ENCODE measurements at places on chromosomes 3 and 15.

GRCh38 chr3:123926396-123926795 lies 34.6 kb downstream of the CCDC14 start:
- no peak for DNase-seq

- DNase-seq: no peak
These were observed 39.9 kb upstream of the ARHGEF26 start for GRCh38 chr3:154081305-154081704.

GRCh38 chr15:85769182-85769900 lies 25.4 kb downstream of the KLHL25 start:
- no peak for DNase-seq

GRCh38 chr3:32398531-32398930 lies 6.9 kb downstream of the CMTM7 start:
- no peak for DNase-seq

- DNase-seq: no peak
These were observed 23.9 kb upstream of the TM4SF1 start for GRCh38 chr3:149401212-149401925.

- no peak for DNase-seq
These were observed 1229.1 kb downstream of the ROBO2 start for GRCh38 chr3:78268716-78269668.

DNA sequence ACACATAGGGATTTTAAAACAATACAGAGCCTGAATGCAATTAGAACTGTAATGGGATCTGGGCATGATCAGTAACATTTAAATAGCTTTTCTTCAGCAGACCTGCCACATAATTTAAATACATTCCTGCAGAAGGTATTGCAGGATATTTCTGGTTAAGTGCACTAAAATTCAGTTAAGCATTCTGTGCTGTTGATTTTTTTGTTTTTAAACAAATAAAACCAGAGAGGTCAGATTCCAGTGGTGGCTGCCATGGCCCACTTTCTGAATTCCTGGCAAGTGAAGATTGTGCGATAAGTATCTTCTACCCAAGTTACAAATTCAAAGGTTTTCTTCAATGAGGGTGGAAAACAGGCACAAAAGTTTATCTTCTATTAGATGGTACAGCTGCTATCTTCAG lies 98.7 kb downstream of the RAP2B start:
- DNase-seq: no peak

DNA sequence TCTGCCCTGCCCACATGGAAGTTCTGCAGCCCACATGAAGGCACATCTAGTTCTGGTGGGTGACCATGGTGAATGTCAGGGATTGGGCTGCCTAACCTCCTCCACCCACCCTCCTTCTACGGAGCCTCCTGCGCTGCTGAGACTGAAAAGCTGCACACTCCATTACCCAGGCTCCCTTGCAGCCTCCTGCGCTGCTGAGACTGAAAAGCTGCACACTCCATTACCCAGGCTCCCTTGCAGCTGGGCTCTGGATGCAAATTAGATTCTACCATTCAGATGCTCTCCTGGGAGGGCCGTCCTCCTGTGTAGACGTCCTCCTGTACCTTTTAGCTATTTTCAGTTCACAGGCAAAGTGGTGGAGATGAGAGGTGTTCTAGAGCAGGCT lies 32.1 kb downstream of the POMGNT2 start:
- no peak for DNase-seq

- DNase-seq: no peak
These were observed 216.1 kb downstream of the ATP8B4 start for GRCh38 chr15:49902685-49903501.

DNA sequence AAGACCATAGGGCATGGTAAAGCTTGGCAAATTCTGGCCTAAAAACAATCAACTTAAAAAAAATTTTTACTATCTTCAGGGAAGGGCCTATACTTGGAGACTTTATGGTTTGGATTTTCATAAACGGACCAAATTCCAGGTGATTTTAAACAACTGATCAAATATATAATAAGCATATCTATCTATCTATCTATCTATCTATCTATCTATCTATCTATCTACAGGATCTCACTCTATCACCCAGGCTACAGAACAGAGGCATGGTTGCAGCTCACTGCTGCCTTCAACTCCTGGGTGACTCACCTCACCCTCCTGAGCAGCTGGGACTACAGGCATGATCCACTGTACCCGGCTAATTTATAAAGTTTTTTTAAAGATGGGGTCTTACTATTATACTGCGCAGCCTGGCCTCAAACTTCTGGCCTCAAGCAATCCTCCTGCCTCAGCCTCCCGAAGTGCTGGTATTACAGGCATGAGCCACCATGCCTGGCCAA lies 6.7 kb downstream of the SPPL2A start:
- DNase-seq: no peak

DNA sequence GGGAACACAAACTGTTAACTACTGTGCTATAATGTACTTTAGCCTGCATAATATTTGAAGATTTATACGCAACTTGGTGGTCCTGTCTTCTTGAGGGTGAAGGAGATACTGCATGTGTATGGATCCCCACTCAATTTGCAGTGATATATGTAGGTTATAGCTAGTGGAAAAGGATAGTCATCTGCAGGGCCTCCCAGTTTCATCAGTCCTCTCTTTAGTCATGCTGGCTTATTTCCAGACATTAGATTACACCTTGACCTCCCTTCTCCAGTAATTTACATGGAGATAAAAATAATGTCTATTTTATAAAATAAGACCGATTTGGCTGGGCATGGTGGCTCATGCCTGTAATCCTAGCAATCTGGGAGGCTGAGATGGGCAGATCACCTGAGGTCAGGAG lies 3.7 kb downstream of the NR1D2 start:
- no peak for DNase-seq

- no peak for DNase-seq
These were observed 76.3 kb downstream of the UBE3A start for GRCh38 chr15:25362545-25362944.

GRCh38 chr15:75063889-75064288 lies 40.5 kb downstream of the PPCDC start:
- no peak for DNase-seq

DNA sequence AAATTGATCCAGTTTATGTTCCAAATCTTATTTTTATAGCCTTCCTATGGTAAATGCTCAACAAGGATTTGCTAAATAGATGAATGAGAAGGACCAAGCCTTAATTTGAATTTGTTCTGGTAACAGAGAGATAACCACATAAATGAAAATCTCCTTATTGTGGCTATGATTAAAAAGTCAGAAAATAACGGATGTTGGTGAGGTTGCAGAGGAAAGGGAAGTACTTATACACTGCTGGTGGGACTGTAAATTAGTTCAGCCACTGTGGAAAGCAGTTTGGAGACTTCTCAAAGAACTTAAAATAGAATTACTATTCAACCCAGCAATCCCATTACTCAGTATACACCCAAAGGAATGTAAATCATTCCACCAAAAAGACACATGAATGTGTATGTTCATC lies 26.2 kb downstream of the AAGAB start:
- DNase-seq: no peak

DNA sequence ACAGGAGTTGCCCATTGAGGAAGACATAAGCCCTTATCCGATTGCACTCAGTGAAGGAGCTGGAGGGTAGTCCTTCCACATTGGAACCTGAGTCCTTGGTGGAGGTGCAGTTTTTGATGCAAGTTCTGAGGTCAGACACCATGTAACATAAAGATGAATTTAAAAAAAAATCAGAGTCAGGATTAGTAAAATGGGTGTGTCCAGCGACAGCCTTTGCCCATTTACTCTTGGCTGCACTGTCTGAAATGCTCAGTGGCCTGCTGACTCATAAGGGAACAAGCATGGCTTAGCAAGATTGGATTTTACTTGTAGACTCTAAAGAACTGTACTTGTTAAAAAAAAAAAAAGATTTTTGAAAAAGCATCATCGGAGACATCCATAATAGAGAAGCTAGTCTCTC lies 241.1 kb upstream of the TOPAZ1 start:
- no peak for DNase-seq

- DNase-seq: no peak
These were observed 8.3 kb upstream of the GREM1 start for GRCh38 chr15:32709295-32710033.

DNA sequence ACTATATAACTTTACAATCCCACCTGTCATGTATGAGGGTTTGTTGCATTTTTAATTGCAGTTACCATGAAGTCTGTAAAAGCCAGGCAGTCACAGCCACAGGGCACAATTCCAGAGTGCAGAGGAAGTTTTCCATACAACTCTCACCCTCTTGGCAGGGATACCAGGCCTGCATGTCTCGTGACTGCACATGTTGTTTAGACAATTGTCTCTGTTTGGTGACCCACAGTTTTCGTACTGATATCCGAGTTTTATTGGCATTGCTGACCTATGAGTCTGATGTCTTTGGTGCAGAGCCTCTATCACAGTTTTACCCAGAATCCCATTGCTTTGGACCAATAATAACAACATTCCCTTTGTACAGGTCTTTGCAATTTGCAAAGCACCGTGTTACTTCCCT lies 24.9 kb upstream of the MYZAP start:
- no peak for DNase-seq

- DNase-seq: no peak
These were observed 45.1 kb downstream of the RAB11A start for GRCh38 chr15:65914386-65914785.

- no peak for DNase-seq
These were observed 810 bp upstream of the THRB start for GRCh38 chr3:24495326-24495994.

- DNase-seq: no peak
These were observed 259.2 kb downstream of the MEIS2 start for GRCh38 chr15:36841193-36841592.

GRCh38 chr3:141305436-141305835 lies 62.9 kb upstream of the ZBTB38 start:
- DNase-seq: no peak

- no peak for DNase-seq
These were observed 4.7 kb upstream of the DCBLD2 start for GRCh38 chr3:98906230-98906629.

- no peak for DNase-seq
These were observed 3.1 kb upstream of the TTLL3 start for GRCh38 chr3:9806688-9807589.

GRCh38 chr3:11720917-11721411 lies 77.2 kb upstream of the VGLL4 start:
- DNase-seq: no peak

- no peak for DNase-seq
These were observed 54.5 kb upstream of the MEX3B start for GRCh38 chr15:82100111-82100929.

DNA sequence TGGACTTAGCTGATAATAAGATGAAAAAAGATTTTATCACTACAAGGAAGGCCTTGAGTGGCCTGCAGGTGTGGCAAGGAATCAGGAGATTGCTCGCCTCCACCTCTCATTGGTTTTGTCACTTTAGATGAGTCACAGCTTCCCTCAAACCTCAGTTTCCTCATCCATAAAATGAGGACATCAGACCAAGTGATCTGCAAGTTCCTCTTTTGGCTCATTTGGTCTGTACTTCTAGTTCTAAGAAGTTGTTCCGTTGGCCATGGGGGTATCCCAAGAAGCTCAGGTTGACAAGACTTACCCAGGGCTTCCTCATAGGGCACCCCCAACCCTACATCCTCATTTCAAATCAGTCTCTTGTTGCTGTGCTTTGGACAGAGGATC lies 254.1 kb downstream of the UACA start:
- no peak for DNase-seq

DNA sequence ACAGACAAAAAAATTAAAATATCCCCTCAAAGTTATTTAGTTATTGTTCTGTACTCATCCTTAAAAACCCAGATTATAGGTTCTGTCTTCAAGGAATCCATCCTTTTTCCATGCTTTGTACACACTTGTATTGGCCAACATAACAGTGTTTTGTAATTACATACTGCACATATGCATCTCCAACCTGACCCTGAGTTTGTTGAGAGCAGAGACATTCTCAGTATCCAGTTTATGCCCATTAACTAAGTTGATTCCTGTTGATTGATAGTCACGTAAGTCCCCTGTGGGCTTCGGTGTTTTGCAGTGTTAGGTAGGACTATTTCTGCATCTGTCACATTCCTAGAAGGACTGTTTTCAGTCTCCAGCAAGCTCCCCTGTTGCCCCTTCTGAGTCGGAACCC lies 33.6 kb downstream of the MOBP start:
- no peak for DNase-seq

GRCh38 chr3:64444490-64445108 lies 219.3 kb upstream of the PRICKLE2 start:
- no peak for DNase-seq

GRCh38 chr3:139522421-139522820 lies 17.1 kb downstream of the RBP1 start:
- no peak for DNase-seq

DNA sequence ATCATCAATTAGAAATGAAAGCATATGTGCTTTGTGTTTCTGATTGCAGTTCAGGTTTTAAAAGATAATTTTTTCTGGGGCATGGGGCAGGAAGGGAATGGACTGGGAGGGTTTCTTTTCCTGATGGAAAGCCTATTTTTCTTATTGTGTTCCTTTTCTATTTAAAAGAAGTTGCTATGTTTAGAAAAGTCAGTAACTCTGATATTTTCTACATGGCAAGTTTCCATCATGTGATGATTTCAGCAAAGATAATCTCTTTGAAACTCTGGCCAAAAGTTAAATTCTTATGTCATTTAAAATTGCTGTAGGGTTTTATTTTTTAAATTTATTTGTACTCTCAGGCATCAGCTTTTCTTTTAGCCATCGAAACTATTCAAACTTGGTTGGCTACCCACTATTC lies 601.2 kb downstream of the FOXP1 start:
- DNase-seq: no peak

DNA sequence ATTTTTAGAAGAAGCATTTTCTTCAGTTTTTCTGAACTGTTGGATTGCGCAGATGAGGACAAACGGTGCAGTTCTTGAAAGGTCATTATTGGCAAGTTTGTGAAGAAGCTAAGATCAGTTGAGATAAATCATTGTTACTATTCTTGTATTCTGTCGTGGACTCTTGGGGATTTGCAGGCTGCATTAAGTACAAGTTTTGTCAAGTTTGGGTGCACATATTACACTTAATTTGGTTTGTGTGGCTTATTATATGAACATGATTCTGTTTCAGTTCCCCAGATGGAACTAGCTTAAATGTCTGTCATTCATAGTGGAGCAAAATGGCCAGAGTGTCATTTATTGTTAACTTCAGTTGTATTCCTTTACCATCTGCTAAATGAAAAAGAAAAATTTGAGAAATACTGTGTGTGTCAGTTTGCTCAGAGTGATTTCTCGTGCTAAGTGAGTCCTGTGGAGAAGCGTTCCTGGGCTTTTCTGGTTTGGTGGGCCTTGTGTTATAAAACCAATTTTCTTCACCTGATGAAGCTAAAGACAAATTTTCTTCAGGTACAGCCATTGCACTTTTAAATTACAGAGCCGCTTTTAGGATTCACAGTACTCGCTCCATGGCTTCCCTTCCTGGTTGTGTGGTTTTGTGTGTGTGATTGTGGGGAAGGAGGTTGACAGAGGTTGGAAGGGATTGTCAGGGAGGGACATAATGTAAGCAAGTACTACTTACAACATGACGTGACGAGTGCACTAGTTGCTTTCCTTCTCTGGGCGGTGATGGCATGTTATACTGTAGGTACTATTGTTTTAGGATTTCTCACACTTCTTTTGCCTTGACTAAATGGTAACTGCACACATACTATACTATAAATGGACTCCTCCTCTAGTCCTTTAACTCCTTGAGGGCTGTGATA lies 1.7 kb downstream of the AKAP13 start:
- DNase-seq: no peak

GRCh38 chr3:57397175-57398026 lies 104.9 kb upstream of the ASB14 start:
- peak; percentile 24 for DNase-seq

- no peak for DNase-seq
These were observed 39.6 kb downstream of the TRIM69 start for GRCh38 chr15:44775953-44776352.
